ENCODE measurements at places on chromosomes 12 and 14.

DNA sequence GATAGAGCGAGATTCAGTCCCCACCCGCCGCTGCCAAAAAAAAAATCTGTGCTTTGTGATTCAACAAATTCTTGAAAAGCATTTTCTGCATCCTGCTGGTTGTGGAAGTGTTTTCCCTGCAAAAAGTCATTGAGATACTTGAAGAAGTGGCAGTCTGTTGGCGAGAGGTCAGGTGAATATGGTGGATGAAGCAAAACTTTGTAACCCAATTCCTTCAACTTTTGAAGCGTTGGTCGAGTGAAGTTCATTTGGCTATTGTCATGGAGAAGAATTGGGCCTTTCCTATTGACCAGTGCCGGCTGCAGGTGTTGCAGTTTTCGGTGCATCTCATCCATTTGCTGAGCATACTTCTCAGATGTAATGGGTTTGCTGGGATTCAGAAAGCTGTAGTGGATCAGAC lies 20.9 kb downstream of the SRGAP1 start:
- DNase-seq, result no peak

GRCh38 chr12:132143336-132144071 lies 615 bp downstream of the DDX51 start:
- DNase-seq, result peak; percentile 25

DNA sequence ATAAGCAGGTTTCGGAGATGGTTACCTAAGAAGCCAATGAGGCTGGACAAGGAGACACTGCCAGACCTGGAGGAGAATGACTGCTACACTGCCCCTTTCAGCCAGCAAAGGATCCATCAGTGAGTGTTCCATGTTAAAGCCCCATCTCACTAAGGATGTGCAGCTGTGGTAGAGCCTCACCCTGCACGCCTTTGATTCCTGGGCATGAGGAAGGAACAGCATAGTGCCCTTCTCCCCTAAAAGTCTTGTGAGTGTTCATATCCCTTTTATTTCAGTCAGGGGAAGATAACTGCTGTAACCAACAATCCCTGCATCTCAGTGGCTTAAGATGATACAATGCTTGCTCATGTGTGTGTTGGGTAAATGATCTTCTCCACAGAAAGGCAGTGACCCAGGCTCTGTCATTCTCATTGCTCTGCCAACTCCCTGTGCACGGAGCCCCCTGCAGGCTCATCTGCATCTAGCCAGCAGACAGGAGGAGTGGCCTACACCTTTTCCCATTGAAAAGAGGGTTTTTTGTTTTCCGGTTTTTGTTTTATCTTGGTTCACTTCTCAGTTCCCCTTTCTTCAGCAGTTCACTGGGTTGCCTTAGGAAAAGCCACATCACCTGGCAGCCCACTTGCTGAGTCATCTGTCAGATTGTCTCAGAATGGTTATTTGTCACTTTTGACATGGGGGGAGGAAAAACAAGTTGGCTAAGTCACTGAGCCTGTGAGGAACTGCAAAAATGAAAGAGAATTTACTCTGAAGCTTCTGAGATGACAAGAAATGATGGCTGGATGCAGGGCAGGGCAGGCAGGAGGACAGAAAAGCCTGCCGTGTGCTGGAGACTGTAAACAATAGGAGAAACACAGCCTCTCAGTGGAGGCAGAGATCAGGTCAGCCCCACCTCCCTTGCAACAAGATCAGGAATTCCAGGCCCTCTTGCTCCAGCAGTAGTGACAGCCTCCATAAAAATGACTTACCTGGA lies 193.3 kb downstream of the ANO4 start:
- DNase-seq, result peak; percentile 10

DNA sequence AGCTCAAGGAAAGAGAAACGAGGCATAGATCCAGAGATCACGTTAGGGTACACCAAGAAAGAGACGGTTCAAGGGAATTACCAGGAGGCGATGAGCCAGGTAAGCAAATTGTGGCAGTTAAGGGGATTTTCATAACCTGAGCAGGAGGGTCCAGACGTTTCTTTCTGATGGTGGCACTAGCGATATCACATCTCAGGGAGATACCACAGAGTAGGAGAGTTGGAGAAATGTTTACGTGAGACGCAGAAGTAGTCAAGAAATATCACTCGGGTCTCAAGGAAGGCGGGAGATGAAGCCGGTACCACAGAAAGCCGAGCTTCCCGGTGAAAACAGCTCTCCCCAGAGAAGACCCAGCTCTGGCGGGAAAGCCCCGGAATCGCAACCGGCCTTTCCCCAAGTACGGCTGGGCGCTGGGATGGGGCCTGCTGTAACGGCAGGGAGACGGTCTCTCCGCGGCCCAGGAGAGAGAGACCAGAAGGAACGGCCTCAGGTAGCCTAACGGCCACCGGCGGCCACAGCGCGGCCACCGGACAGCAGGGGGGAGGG lies 485 bp downstream of the SENP1 start:
- DNase-seq, result no peak

GRCh38 chr14:56237398-56237797 lies 119.2 kb downstream of the PELI2 start:
- DNase-seq, result no peak

DNA sequence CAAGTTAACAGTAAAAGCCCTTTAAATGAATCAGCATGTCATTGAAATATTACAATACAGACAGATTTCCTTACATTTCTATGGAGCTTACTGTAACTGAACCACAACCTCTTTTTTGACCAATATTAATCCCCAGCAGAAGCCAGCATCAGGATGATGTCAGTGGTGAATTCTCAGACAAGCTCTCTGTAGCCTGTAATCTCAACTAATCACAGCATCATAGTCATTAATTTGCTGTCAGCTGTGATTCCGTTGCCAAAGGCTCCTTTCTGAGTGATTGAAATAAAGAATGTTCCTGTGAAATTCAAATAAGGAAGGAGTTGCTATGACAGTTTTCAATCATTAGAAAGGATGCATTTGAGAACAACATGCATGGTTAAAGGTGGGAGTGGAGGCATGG lies 323.1 kb downstream of the PDZRN4 start:
- DNase-seq, result no peak
